Omental fat pad (tissue), 4 donors: ENCODE measurements at places on chromosomes 7 and 10.

GRCh38 chr10:105855791-105856190, 1214.7 kb downstream of the SORCS3 start:
- DNase-seq: no peak

DNA sequence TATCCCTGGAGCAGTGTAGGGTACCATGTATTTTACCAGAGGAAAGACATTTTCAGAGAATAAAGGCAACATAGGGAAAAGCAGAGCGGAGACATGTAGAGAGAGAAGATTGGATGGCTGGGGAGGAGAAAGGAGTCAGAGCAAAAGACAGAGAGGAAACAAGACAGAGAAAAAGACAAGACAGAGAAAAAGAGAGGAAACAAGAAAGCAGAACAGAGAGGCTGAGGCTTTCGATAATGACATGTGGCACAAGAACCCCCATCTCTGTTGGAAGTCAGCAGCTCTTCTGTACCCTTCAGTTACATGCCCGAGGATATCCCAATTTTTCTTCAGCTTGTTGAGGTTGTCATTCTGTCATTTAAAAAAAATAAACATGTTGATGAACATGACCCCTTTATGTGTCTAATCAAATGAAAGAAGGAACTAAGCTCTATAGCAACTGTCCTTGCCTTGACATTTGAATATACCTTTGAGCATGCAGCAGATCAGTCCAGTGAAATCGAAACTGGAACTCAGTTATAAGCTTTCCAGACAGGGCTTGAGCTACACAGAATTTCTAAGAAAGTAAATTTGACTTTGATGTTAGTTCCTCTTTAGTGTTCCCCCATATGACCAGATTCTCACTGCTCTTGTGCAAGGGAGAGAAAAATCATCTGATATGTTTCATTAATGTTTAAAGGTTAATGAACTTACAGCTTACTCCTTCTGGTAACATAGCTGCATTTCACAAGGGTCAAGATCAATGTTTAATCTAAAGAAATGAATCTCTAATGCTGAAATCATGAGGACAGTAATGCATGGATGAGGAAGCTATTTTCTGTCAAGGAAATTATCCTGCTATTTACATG, 75.1 kb upstream of the SP4 start:
- DNase-seq: no peak

DNA sequence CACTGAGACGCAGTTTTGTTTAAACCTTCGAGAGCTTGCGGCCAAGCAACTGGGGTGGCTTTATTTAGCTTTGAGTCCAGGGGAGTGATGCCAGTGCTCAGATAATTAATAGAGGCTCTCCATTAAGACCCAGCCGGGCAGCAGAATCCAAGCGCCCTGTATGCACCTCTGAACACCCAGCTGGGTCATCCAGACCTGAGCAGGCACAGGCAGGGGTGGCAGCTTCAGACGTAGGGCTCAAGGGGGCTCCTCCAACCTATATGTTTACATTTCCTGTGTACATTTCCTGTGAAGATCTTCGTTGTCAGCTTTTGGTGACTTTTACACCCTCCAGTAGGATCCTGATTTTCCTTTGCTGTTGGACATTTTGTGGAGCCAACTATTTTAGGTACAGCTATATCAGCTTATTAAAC, 719.5 kb downstream of the LRMDA start:
- no peak for DNase-seq

GRCh38 chr7:86939197-86939814, 120.1 kb downstream of the ELAPOR2 start:
- DNase-seq: no peak

- DNase-seq: no peak
These were observed 54.3 kb upstream of the CABCOCO1 start for GRCh38 chr10:61608255-61609033.
